ENCODE measurements at places on chromosomes 1 and 21.

DNA sequence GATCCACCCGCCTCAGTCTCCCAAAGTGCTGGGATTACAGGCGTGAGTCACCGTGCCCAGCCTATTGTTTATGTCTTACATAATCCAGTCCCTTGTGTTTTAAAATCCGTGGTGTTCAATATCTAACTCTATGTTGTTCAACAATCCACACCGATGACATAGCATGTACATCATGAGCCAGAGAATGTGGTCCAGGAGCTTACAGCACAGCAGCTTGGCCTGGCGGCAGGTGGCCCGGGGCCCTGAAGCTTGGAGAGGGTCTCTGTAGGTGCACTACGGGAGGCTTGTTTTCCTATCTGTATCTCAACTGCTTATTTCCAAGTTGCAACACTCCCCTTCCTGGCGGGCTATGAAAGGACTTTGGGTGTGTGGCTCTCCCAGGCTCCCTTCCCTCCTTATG lies 138.4 kb downstream of the ADSS2 start:
- DNase-seq, result no peak

- no peak for DNase-seq
Measured at GRCh38 chr1:214022810-214023425, 35.1 kb downstream of the PROX1 start.

DNA sequence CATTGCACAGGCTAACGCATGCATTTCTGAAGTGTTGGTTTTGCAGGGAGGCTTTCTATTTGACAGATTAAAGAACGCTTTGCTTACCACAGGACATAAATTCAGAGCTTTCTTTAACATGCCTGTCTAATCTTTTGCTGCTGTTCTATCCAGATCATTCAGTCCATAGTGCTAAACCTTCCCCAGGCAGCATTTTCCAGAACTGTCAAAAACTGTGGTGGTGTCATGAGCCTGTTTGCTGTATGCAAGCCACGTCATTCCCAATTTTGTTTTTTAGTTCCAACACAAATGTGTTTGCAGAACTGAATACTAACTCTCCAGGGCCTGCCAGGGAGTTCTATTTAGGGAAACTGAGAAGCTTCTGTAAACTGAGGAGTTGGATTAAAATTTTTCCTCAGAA lies 390.5 kb upstream of the LYPLAL1 start:
- DNase-seq, result no peak

DNA sequence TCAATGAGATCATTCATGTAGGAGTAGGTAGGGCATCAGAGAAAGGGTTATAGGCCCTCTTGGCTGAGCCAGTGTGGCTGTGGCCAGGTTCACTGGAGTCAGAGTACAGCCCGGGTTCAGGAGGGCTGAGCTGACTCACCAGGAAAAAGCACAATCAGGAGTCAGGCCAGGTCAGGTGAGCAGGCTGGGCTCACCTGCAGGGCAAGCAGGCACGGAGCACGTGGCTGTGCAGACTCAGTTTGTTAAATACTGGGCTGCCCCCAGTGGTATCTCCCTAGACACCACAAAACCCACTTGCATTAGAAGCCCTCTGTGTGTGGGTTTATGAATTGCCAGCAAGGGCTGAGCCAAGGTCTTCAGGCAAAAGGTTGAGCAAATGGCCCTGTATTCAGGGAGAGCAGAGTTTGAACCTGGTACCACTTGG lies 122.1 kb upstream of the SERBP1 start:
- no peak for DNase-seq

DNA sequence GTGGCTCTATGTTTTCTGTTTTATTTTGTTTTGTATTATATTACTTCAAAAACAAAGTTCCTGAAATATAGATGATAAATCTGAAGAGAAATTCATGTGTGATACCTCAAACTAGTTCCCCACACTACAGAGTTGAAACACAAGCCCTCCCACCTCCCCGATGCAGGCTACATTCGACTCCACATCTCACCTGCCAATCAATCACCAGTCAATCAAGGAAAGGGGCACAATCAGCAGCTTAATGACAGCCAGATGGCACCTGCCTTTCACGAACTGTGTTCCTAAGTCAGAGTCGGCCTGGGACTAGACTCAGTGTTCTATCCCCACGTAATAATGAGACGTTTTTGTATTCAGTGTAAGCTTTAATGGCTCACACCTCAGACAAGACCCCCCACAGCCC lies 313.4 kb downstream of the SPATA17 start:
- no peak for DNase-seq

DNA sequence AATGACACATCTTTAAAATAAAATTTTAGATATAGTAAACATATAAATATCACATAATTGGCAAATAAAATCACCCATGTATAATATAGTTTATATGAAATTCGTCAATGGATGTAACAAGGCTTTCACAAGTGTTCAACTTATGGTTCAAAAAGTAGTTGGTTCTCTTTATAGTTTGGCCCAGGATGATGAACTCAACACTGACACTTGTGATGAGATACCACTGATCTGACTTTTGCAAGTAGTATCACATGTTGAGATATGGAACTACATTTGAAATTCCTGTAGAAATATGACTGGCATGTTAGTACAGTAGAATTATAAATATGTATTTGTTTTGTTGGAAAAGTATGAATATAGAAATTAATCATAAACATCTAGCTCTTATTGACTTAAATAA lies 1.8 kb downstream of the TNNI3K start:
- no peak for DNase-seq
